GM18507 (cell line): ENCODE measurements at places on chromosomes 2 and 18.

- DNase-seq: no peak
These were observed 38.5 kb downstream of the NPHP1 start for GRCh38 chr2:110166266-110166665.

DNA sequence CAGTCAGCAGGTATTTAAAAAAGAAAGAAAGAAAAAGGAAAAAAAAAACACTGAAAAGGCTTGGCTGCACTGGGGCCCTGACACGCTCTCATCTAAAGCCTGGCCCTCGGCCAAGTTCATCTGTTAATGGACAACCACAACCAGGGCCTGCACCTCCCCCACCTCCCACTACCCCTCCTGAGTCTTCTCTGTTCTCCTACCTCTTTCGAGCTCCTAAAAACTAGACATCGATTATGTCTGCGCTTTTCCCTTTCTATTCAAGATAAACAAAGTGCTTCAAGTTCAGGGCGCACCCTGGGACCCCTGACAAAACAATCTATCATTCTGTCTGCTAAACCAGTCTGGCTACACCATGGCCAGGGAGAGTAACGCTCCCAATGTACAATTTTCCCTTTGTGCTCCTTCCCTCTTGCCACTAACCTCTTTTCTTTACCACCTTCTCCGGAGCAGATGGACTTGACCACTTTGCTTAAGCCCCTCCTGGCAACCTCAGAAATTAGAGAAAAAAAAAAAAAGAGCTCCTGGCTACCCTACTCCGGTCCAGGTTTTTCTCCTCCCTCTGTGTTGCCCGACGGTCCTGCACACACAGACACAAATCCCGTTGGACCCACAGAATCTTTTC lies 22.7 kb downstream of the BCL11A start:
- no peak for DNase-seq

DNA sequence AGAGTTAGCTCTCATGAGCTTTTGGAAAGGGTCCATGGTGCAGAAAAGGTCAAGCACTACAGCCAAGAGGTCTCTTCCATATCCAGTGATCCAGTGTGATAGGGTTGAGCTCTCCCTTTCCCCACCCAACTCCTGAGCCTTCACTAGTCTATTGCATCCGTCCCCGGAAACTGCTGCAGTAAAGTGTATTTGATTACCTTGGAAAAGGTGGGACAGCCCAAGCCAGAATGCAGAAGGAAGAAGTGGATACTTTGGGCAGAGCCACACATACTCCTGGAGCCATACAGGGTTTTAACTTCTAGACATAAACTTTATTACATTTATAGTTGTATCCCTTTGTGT lies 3.6 kb downstream of the PNKD start:
- DNase-seq: no peak

GRCh38 chr2:74762789-74763188 lies 71.1 kb upstream of the HK2 start:
- DNase-seq: no peak

DNA sequence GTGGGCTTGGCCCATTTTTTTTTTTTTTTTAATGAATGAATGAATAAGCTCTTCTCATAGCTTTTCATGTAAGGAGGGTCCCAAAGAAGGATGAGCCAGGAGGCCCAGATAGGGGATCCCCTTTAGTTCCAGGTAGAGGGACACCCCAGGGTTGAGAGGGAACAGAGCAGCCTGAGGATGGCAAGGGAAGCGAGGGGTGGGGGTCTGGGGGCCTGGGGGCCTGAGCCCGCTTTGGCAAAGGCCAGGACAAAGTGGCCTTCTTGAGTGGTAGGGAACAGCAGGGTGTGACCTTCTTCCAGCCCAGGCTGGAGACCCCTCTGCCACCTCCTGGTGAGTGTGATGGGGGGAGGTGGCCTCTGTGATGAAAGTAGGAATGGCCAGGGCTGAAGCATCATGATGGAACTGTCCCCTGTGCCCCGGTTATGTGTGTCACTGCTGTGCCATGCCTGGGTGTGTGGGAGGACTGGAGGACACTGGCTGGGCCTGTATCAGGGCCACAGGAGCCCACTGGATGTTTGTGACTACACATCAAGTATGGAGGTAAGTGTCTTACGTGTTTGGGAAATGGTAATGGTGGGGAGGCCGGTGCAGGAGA lies 263.5 kb upstream of the HDAC4 start:
- DNase-seq: no peak

DNA sequence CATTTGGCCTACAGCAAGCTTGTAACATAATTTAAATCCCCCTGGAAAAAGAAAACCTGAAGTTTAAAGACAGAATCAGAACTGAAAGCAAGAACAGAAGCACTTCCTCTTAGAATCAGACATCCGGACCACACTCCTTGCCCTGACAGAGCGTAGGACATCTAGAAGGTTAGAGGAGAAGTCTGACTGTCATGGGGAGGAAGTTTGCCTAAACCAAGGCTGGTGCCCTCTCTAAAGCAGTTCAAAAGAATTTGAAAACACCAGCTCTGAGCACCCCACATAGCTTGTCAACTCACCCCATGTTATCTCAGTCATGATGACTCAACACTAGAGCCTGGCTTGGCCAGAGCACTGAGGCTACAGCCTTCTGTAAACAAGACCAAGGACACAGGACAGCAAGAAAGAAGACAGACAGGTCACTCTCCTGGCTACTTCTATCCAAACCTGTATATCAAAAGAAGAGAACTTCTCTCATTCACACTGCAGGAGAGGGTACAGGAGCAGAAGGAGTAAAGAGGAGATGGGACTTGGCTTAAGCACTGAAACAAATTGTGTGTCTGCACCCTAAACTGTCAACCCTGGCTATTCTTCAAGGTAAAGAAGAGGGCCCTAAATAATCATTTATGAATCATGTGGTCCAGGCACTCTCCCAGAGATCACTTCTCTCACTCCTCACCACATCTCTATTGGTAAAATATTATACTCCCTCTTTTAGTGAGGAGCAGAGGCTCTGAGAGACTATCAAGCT lies 198.6 kb downstream of the MEMO1 start:
- peak; percentile 38 for DNase-seq

DNA sequence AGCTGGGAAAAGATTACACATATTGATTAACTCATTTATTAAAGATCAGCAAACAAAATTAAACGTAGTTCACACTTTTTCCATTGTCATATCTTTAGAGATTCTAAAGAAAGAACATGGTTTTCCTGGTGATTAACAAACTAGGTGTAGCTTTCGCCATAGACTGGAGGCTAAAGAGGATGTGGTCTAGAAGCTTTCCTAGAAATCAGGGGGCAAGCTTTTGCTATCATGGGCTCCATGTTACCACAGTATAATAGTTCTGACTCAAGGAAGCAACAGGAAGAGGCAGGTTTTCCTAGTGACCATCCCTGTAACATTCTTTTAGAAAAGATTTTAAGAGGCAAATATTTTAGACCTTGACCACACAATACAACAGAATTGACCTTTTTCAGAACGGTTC lies 232.7 kb downstream of the METTL4 start:
- DNase-seq: no peak

DNA sequence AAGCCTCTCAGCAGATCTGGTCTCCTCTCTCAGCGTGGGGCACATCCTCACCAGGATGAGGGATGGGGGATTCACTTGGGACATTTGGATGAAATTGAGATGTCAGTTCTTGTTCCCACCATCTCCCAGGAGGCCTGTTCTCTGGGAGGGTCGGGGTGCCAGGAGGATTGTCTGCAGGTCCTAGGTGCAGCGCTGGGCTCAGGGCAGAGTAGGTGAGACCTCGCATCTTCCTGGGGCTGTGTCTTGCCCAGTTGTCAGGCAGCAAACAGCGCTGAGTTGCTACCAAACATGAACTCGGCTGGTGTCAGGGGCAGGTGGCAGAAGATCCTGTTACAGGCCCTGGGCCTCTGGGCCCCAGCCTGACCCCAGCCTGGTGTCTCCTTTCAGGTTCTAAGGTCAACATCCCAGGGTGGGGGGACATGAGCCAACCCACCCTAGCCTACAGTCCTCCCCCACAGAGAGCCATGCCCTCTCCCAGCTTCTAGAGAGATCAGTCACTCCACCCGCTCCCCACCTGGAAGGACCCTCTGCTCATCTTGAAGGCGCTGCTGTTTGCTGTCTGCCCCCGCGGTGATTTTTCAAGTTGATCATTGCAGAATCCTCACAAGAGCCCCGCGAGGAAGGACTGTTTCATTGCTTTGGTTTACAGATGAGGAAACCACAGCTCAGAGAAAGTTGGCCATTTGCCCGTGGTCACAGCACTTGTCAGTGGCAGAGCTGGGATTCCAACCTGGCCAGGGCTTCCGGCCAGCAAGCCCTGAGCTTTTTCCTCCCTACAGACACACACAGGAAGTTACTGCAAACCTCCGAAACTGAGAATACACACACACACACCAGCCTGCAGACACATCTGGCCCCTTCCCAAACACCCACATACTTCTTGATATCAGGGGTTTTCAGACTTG lies 83.9 kb downstream of the STPG4 start:
- peak; percentile 68 for DNase-seq

GRCh38 chr18:58527952-58528287 lies 101.0 kb downstream of the ALPK2 start:
- DNase-seq: no peak
